Upper lobe of left lung (tissue), 6 donors: ENCODE measurements at places on chromosomes 5 and 9. TPM values are rescaled to one million over a fixed set of nuclear protein-coding genes. Genes with fewer than 3 reads are reported as not detected.

PCDHGC5 gene
- total RNA-seq, result 11.5 TPM

HOMER1 gene
- total RNA-seq, result 22.0 TPM

- no peak for DNase-seq
- H3K36me3 ChIP-seq, result no peaks in the 10 kb centered on the region
- no peak overlapping the region for H3K27ac ChIP-seq
- no peak overlapping the region for H3K4me3 ChIP-seq
- no peaks in the 10 kb centered on the region for H3K27me3 ChIP-seq
These were observed 45.2 kb downstream of the ANKDD1B start for GRCh38 chr5:75656311-75657003.

CDKN2B-AS1 gene
- 1.3 TPM for total RNA-seq

ATP10B gene
- total RNA-seq, result 0.30 TPM
